ENCODE measurements at places on chromosomes 3 and 15.

DNA sequence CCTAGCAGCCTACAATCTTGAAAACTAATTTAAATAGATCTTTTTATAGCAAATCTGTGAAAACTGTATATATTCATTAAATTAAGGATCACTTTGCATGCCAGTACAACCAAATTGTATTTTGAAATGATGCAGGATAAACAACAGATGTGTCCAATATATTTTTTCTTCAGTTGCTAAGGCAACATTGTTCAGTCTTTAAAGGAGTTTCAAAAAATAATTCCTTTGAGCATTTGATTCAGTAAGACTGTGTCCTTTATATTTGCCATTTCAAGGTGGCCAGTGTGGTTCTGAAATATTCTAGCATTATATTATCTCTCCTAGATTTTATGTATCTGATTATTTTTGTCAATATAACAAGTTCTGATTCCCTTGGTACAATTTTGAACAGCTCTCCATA is 254.7 kb downstream of the PLOD2 start:
- no peak for DNase-seq

GRCh38 chr3:171837698-171838097 is 5.5 kb upstream of the TMEM212 start:
- no peak for DNase-seq

DNA sequence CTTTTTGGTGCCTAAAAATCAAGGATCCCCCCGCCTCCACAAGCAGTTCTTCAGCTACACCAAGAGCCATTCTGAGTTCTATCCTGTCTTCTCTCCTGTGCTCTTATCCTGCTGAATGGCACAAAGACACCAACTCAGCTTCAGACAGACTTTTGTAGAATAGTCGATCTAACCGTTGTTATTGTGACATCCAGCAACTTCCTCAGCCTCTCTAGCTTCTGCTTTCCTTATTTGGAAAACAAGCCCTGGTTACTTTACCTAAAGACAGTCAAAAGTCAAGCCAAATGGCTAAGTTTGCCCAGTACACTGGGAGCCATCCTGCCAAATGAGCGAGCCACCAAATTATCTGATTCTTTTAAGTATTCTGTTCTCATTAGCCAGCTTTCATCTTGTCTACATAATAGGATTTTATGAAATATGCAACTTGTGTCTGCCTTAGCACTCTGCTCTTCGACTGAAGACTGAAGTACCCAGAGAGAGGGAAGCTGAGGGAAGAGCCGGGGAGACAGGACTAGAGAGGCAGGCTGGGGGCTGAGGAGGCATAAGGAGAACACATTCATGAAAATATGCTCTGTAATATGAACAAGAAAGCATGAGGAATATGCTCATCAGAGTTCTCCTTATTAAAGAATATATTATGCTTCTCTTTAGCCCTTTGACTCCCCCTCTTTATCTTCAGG is 35.1 kb downstream of the LYZL4 start:
- DNase-seq, result no peak

- DNase-seq, result peak; percentile 40
Measured at GRCh38 chr15:51775967-51776816, 24.8 kb downstream of the TMOD2 start.

- DNase-seq, result no peak
Measured at GRCh38 chr3:135917076-135917475, 48.5 kb upstream of the PPP2R3A start.

DNA sequence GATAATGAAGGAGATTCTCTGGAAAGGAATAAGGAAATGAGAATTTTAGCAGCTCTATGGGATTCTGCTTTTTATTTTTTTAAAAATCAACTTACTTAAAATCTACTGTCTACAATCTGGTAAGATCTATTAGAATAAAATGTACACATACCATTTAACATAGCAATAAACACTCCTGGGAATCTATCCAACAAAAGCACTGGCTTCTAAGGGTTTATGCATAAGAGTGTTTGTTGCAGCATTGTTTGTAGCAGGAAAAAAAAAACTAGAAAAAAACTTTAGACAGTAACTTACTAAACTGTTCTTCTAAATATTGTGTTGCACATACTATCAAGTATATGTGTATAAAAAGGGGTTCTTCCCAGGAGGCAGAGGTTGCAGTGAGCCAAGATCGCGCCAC is 15.7 kb upstream of the RBP1 start:
- DNase-seq, result no peak

- no peak for DNase-seq
Measured at GRCh38 chr15:70741107-70741531, 22.2 kb downstream of the UACA start.

GRCh38 chr3:125351152-125351551 is 24.0 kb downstream of the ZNF148 start:
- DNase-seq, result no peak

DNA sequence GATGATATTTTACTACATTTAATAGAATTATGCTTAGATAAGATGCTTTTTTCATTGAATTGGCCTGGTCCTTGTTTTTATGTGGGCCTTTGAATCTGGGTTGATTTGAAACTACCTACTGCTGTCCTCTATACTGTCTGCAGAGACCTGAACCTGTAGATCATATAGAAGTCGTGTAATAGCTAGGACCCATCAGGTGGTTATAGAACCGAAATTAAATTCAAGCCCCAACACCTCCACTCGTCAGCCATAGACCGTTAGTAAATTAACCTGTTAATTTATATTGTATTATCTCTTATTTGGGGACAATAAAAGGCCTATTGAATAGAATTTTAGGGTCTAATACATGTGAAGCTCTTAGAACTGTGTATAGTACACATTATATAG is 108.4 kb downstream of the MBNL1 start:
- no peak for DNase-seq

DNA sequence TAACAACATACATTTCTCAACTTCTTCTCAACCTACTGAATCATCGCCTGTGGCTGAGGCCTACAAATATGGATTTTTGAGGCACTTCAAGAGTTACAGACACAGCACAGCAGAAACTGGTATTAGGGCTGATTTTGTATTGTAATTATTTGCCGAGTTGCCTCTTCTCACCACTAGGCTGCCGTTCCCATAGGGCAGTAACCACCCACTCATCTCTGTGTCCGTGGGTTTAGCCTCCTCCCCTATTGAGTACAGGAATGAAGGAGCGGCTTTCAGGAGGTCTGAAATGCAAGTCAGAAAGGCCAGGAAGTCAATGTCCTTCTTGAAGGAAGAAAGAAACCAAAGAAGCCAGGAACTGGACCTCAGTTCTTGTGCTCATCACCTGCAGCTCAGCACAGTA is 220.8 kb downstream of the MTHFS start:
- DNase-seq, result no peak

DNA sequence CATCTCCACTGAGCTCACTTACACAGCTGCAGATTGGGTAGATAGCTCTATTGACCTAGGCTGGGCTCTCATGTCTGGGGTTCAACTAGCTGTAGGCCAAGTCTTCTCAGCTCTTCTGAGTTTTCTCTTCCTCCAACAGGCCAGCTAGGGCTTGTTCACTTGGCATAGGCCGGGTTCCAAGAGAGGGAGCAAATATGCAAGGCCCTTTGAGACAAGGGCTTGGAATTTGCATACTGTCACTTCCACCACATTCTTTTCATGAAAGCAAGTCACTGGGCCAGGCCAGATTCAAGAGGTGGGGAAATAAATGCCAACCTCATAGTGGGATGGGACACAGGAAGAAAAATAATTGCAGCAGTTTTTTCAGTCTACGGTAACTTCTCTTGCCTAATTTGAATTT is 25.2 kb downstream of the PIGB start:
- no peak for DNase-seq

DNA sequence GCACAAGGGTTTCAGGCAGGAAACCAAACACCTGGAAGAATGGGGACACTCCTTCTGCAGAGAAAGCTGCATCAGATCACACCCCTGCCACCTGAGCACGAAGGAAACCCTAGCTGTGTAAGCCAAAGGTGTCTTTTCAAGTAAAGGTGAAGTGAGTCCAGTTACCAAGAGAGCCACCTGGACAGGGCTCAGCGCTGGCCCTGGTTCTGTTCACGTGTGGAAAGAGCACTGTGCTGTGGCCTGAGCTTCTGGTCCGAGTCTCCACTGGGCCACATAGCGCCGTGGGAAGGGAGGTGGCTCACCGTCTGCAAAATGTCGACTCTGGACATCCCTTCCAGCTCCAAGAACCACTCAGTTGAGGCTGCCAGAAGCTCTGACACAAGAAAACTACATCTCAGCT is 151.1 kb downstream of the ADAMTS17 start:
- DNase-seq, result no peak

DNA sequence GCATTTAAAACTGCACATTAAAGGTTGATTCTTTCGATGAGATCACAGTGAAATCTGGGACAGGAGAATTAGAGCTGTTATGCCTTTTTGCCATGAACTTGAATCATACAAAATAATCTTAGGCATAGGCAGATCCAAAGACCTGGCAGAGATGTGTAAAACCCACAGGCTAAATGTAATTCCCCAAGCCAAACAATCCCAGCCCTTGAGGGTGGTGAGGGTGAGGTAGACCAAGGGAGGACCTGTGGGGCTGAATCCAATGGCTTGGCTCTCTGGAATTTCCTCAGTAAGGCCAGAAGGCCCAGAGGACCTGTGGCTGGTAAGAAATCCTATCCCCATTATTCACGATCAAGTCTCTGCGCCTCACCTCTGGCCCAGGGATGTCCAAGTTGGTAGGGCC is 80.5 kb upstream of the MEX3B start:
- no peak for DNase-seq

GRCh38 chr15:57031605-57032004 is 113.2 kb downstream of the TCF12 start:
- DNase-seq, result no peak

DNA sequence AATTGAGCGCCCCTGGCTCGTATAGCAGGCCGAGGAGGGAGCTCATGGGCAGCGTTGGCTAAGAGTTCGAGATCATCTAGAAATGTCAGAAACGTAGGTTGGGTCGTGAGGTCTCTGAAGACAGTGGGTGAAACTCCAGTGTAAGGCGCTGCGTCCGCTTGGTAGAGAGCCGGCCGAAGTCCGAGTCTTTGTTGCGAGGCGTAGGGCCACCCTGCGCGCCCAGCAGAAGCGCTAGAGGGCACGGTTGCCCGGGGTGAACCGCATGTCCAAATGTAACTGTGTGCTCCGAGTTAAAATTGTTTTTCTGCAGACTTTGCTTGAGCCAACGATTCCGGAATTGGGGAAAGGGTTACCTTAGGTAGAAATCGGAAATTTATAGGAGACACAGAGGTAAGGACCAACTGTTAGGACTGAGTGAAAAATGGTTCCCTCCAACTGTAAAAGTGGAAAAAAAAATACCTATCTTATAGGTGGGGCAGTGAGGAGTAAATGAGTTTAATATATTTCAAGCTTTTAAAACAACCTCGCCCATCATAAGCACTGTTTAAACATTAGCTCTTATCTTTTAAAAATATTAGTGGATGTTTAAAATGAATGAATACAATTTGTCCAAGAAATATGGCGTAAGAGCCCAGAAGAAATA is 993 bp upstream of the SIAH2 start:
- DNase-seq, result no peak

GRCh38 chr15:48469271-48469670 is 138.0 kb downstream of the DUT start:
- no peak for DNase-seq

GRCh38 chr15:45572617-45573016 is 14.6 kb upstream of the BLOC1S6 start:
- DNase-seq, result no peak

DNA sequence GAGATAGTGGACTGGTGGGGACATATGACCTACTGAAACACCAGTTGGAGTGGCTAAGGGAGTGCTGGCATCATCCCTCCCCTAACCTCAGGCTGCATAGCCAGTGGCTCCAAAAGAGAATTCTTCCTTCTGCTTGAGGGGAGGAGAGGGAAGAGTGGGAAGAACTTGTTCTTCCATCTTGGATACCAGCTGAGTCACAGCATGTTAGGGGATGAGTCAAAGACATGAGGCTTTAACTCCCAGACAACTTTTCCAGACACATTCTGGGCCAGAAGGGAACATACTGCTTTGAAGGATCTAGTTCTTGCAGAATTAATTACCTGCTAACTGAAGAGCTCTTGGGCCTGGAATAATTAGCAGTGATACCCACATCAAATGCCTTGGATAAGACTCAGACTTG is 36.8 kb upstream of the PEX5L start:
- no peak for DNase-seq

DNA sequence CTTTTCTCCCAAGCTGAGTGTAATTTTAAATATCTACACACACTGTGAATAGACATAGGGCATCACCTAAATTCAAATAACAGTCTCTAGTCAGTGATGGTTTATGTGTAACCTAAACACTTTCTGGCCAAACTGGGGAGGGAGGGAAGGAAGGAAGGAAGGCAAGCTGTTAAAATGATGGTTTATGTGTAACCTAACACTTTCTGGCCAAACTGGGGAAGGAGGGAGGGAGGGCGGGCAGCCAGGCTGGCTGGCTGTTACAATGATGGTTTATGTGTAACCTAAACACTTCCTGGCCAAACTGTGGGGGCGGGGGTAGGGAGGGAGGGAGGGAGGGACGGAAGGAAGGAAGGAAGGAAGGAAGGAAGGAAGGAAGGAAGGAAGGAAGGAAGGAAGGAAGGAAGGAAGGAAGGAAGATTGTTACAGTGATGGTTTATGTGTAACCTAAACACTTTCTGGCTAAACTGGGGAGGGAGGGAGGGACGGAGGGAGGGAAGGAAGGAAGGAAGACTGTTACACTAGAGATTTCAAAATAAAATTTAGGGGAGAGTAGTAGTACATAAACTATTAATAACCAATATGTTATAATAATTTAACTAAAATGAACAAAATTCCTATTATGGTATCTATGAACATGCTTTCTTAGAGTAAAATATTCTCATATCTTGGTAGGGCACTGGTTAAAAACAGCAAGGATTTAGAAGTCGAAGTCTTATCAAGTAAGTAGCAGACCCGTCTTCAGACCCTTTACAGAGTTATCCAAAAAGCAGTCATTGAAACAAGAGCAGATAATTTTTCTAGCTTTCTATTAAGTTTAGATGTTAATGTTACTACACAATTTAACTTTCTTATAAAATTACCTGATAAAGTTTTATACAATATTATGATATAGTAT is 148.1 kb downstream of the LMLN start:
- no peak for DNase-seq

GRCh38 chr15:35519541-35520149 is 26.3 kb downstream of the DPH6 start:
- no peak for DNase-seq

DNA sequence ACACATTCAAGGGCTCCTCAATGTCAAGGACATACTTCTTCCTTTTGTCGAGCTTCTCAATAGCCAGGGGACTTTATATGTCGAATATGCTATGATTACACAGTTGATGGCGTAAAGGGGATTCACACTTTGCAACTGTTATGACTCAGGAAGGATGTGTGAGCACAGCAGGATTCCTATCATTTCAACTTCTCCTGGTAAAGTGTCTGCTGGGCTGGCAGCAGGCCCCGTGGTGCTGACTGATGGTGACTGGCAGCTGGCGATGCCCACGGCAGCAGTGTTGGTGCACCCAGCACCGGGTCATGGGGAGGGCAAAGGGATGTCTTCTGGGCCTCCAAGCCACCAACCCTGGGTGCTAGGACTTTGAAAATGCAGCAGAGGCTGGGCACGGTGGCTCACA is 44.8 kb upstream of the GNB5 start:
- no peak for DNase-seq

GRCh38 chr3:55090291-55090690 is 162.4 kb upstream of the LRTM1 start:
- DNase-seq, result no peak

Data from T-cell (primary cell).